ENCODE measurements at places on chromosomes 5 and 9.

DNA sequence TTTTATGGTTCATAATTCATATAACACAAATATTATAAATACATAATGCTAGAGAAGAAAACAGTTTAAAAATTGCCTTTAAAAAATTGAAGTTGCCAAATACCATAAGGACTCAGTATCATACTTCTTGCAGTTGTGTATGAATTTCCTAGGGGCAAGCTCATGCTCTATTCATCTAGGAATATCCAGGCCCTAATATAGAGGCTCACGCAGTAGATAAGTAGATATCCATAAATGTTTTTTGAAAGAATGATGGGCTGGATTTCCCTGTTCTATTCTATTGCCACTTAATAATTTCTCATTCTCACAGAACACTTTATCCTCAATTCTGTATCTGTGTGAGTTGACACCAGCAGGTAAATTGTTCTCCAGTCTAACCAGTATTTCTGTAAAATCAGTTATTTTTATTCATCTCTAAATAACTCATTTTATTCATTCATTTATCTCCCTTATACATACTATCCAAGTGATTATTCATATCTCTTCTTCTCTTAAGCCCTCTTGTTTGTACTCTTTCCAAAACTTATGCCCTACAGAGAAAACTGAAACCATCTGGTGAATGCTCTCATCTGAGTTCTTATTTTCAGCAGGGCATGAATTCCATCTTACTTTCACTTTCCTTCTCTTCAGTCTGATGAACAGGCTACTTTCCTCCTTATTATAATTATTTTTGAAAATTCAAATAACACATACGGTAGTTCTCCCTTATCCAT is 97.1 kb downstream of the SLC44A1 start:
- no peak for DNase-seq

GRCh38 chr9:22454016-22454415 is 7.4 kb downstream of the DMRTA1 start:
- no peak for DNase-seq

DNA sequence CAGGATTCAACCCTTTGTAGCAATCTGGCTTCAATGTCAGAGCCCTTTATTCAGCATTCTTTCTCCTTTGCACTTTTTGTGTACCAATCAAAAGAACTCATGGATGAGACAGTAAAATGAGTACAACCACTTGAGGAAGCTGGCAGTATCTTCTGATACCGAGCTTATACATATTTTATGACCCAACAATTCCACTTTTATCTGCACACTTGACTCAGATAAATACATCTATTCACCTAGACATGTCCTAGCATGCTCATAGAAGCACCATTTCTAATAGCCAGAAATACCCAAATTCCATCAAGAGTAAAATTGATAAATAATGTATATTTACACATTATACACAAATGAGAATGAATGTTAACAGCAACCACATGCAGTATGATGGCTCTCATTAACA is 111.2 kb upstream of the PTGER4 start:
- DNase-seq: no peak

- DNase-seq: no peak
These were observed 214.8 kb upstream of the PIK3R1 start for GRCh38 chr5:68000805-68001204.

- DNase-seq: no peak
These were observed 54.7 kb downstream of the GAS1 start for GRCh38 chr9:86892576-86892975.

DNA sequence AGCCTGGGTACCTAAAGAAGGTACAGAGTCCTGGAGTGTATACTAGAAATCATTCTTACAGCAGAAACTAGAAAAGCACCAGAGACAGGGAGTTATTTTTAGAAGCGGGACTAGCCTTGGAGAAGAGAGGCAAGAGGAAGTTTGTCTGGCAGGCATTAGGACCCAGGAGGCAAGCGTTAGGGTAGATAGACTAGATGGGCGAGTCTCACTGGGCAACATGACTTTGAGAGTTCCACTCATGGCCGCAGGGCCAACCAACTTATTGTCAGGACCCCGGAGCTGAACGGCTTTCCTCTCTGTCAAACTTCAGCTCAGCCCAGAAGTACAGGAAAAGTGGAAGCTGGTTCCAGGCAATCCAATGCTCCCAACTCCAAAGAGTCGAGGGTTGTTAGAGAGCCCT is 34.1 kb upstream of the NPR3 start:
- no peak for DNase-seq

DNA sequence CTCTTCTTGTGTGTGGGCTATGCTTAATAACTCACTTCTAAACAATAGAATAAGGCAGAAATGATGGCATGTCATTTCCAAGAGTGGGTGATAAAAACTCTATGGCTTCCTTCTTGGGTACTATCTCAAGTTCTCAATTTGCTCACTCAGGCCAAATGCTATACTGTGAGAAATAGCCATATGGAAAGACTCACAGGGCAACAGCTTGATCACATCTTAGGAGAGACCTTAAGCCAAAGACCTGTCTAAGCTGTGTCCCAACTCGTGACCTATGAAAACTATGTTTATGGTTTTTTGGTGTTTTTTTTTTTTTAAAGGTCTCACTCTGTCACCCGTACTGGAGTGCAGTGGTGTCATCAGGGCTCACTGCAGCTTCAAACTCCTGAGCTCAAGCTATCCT is 2.1 kb upstream of the UIMC1 start:
- no peak for DNase-seq

DNA sequence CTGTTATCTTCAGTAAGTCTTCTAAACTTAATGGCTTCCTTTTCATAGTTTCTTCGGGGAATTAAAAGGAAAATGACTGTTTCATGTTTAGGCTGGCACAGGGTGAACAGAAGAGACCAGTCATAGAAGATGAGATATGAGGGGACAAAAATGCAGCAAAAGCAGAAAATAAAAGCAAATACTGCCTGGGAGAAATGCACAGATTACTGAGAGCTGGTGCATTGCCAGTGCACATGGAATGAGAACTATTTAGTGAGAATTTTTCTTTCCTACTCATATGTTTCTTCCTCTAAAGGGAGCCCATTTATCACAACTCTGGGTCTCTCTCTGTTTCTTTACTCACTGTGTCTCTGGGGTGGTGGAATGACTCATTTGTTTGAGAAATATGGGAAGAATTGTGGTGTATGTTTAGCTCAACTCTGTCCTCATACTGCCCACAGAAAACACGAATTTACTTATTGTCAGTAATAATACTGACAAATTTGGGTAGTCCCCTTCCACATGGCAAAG is 25.9 kb upstream of the ANKRD55 start:
- no peak for DNase-seq

GRCh38 chr9:79123415-79123814 is 448.4 kb upstream of the TLE4 start:
- no peak for DNase-seq

DNA sequence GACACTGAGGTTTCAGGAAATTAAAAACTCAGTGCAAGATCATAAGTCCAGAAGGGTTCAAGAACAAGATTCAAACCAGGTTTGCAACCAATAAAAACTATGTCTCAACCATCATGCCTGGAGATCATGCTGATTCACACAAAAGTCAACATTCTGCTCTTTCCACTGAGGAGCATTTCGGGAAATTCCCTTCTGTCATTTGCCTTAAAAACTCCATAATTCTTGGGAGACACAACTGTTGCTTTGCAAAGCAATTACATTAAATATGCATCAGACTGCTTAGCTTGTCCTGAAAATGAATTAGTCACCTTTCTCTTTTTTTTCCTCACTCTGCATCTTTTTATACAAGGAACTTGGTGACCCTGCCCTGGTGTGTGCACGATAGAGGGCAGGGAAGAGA is 275.9 kb upstream of the ZNF462 start:
- DNase-seq: no peak

GRCh38 chr5:119694284-119694683 is 64.9 kb downstream of the FAM170A start:
- no peak for DNase-seq

DNA sequence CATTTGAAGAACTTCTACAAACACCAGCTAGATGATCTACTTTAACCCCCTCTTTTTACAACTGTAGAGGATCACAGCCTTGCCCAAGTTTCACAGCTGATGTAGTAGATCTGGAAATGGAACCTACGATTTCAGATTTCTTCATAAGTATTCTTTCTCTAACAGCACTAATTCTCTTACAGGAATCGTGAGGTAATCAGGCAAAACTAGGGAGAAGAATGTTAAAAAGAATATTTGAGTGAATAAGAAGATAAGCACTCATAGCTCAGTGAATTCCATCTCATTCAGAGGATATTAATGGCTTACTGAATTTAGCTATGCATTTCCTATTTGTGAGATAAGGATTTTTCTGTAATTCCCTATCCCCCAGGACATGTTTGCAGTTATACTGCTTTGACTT is 42.1 kb downstream of the NADK2 start:
- DNase-seq: no peak

- no peak for DNase-seq
These were observed 10.8 kb downstream of the FIBCD1 start for GRCh38 chr9:130927995-130928900.

GRCh38 chr5:173630724-173631365 is 14.4 kb upstream of the BOD1 start:
- DNase-seq: no peak

- DNase-seq: no peak
These were observed 24.0 kb downstream of the HSD17B4 start for GRCh38 chr5:119476341-119476740.

- no peak for DNase-seq
These were observed 44.1 kb downstream of the ZFR start for GRCh38 chr5:32400401-32400800.

GRCh38 chr9:108264093-108264492 is 591.7 kb downstream of the ACTL7B start:
- DNase-seq: no peak

GRCh38 chr9:92395617-92396016 is 8.8 kb downstream of the OGN start:
- no peak for DNase-seq

DNA sequence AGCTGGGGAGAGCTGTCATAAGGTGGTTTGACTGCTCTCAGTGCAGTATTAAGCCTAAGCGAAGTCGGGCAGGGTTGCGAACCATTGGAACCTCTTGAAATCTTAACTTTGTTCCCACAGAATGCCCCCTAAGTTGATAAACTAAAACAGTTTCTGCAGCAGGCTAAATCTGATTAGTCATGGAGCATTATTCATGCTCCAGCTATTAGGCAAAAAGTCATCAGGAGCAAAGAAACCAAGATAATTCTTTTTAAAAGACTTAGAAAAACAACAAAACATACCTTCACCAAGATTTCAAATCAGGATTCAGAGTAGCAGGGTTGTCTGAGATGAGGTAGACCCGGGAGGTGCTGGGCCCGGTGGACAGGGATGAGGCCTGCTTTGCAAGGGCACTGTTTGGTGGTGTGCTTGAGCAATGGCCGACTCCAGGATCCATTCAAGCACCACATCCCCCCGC is 69.9 kb upstream of the PLPP1 start:
- no peak for DNase-seq

GRCh38 chr9:98312365-98312764 is 56.9 kb upstream of the TBC1D2 start:
- no peak for DNase-seq

DNA sequence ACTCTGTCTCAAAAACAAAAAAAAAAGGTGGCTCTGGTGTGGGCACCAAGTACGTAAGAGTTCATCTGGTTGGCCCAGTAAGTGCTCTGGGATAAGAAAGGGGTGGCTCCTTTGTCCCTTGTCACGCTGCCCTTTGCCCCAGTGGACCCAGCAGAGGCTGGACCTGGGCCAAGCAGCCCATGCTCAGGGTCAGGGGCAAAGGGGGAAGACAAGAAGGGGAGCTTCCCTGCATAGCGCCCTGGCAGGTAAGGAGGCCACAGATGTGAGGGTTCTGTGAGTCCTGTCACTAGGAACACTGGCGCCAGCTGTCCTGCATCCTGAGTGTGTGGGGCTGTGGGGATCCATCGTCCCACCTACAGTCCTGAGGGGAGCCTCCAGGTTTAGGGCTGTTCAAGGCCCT is 65.3 kb downstream of the GADD45G start:
- no peak for DNase-seq

GRCh38 chr9:123465304-123465703 is 109.3 kb downstream of the CRB2 start:
- DNase-seq: no peak

- no peak for DNase-seq
These were observed 471.1 kb upstream of the MPDZ start for GRCh38 chr9:13750639-13751038.

GRCh38 chr9:90960941-90961340 is 159.3 kb downstream of the SYK start:
- DNase-seq: no peak

Measured in NCI-H2107 (cell line).